ENCODE measurements at places on chromosomes 3 and 15.

GRCh38 chr15:27123808-27124207, 152.8 kb downstream of the GABRG3 start:
- DNase-seq = no peak

GRCh38 chr3:11641683-11642430, 1.9 kb downstream of the VGLL4 start:
- no peak for DNase-seq

- peak; percentile 15 for DNase-seq
Measured at GRCh38 chr3:52798978-52799476, 4.4 kb downstream of the ITIH3 start.

DNA sequence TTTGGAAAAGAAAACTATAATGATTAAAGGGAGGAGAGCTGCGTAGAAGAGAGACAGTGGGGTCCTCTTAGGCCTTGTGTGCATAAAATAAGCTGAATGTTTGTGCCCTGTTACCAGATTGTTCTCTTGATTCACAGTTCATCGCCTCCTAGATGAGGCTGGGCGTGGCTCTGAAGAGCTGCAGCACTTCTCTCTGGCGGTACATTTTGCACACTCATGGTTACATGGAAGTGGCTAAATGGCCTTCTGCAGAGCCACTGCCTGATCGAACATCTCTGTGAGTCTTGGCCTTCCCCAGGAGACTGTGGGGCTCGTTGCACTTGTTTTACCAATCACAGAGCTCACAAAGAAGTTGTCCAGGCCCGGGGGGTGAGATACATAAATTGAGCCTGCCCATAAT, 208.8 kb downstream of the GABRG3 start:
- no peak for DNase-seq

DNA sequence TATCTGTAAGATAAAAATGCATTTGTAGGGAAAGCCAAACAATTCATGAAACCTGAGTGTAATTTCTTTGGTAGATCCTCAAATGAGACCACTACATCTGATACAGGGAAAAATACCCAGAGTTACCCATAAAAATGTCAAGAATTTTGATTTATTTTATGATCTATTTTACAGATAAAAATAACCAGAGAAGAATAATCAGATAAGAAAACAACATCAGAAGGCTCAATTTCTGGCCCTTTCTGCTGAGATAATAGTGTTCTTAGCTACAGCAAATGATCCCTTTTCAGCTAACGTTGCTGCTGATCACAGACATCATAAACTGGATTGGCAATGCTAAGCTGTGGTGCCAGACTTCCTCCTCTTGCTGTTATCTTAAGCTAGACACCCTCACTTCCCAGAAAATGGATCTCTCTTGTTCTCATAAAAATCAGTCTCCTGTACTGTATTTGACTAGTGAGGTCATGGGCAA, 21.3 kb upstream of the TMEM108 start:
- no peak for DNase-seq

GRCh38 chr3:14039149-14039548, 85.5 kb downstream of the CHCHD4 start:
- no peak for DNase-seq

GRCh38 chr3:98779541-98780335, 16.6 kb downstream of the ST3GAL6 start:
- no peak for DNase-seq

DNA sequence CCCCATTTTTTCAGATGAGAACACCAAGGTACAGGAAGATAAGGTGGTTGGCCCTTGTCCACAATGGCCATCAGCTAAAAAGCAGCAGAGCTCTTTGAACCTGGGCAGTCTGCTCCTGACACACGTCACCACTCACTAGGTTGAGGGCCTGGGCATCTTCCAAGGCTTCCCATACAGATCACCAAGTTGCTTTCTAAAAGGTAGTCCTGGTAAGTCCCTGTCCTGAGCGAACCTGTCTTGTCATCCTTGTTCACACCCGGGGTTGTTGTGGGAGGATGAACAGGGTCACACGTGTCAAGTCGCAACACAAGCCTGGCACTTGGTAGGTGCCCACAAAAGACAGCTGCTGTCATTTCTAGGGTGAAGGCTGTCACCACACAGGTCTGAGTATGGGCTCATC, 260.4 kb downstream of the EPHB1 start:
- DNase-seq = no peak

DNA sequence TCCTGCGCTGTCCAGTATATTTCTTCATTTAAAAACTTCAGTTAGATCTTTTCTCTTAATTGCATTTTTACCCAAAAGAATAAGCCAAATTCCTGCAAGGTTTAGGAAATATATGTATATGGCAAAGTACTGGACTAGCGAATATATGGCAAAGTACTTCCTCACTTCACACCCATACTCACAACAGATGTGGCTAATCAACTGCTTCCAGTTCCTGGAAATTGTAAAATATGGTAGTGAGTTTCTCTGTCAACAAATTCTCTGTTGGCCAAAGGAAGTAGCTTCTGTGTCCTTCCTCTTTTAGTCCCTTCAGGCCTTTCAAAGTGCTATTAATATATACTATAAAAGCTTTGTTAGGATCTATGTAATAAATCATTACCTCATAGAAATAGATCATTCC, 22.0 kb downstream of the GPR15 start:
- DNase-seq = no peak

DNA sequence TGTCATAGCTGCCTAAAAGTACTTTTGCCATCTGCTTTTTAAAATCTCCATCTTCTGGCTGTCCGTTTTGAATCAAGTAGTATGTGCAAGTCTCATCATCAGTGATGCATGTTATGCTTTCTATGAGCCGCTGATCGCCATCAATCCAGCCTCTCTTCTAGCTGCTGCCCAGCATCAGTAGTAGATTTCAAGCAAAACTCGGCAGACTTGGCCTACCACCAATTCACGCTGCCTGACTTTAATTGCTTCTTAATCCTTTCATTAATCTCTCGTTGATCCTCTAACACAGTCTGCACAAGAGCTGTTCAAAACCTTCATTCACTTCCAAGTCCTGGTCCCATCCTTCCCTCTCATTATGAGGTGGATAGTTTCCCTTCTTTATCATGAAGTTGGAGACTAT, 104.9 kb downstream of the NSUN3 start:
- DNase-seq = no peak

GRCh38 chr3:188482929-188483328, 329.0 kb downstream of the LPP start:
- no peak for DNase-seq

DNA sequence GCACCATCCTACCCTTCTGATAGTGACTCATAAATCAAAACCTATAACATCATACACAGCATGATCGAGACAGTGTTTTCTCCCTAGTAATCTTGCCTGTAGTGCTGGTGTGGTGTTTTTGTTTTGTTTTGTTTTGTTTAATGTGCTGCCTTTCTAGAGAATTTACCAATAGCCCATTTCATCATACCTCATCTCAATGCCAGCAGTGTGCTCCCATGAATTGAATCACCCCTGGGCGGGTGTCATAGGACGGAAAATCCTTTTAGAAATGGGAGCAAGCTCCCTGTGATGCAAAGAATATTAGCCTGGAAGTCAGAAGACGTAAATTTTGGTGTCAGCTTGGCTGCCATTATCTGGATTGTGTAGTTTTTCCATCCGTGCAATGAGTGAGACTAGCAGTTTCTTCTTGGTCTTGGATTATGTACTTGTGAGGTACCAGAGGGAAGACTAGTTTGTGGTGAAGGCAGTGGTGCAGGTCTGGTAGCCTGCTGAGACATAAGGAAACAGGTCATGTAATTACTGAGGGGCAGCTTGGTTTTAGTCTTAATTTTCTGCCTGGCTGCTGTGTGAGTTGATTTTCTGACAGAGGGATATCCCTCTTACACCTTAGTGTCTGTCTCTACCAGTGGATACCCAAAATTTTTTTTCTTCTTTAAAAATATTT, 29.9 kb downstream of the IGSF10 start:
- DNase-seq = no peak

DNA sequence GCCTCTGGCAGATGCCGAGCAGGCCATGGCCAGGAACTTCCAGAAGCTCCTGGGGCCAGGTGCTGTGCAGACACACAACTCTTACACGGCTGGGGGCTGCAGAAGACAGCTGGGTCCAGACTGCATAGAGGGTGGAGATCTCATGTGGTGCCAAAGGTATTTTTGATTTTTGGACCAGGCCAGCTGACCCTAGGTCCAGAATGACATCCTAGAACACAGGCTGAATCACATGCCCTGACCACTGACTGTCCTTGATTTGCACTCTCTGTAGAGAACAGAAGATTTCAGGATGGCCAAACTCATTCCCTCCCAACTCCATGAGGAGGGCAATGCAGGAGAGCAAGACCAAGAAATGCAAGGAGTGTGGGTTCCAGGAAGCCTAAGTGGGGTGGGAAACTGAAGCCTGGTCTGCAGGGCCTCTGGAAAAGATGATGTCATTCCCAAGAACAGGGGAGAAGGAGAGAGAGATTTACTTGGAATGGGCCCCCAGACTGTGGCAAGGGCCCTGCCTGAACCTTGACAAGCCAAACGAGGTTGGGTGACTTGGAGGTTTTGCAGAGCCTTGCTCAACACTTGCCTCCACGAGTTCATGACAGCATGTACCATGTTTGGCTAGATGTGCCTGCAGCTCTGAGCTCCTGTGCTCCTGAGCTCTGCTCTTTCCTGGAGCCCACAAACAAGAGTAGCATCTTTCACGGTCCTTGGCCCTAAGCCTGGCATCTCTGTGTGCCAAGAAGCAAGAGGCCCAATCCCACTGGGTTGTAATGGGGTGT, 38.5 kb upstream of the CTSH start:
- DNase-seq = no peak

GRCh38 chr15:51750792-51751696, at the start of gene TMOD2:
Gene TMOD2 (plus strand): TSS chr15:51751597. CDS start chr15:51766442, 14,845 bp downstream.
- DNase-seq = peak; percentile 33

DNA sequence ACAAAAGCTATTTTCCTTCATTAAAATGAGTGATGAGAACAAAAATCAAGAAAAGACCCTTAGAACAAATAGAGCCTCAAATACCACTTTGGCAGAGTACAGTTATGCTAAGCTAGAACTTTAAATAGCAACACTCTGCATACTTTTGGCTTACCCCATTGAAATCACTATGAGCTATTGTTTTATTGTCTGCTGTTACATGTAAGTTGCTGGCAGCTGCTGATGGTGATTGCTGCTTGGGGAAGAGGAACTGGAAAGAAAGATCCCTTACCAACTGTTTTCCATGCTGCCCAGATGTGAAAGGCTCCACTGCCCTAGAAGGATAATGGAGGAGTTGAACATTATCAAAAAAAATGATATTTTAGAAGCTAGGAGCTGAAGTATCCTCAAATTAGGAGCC, 135.4 kb downstream of the SYNPR start:
- DNase-seq = no peak
